IPS DF 6.9 (cell line): ENCODE measurements at places on chromosomes 6 and 20.

DNA sequence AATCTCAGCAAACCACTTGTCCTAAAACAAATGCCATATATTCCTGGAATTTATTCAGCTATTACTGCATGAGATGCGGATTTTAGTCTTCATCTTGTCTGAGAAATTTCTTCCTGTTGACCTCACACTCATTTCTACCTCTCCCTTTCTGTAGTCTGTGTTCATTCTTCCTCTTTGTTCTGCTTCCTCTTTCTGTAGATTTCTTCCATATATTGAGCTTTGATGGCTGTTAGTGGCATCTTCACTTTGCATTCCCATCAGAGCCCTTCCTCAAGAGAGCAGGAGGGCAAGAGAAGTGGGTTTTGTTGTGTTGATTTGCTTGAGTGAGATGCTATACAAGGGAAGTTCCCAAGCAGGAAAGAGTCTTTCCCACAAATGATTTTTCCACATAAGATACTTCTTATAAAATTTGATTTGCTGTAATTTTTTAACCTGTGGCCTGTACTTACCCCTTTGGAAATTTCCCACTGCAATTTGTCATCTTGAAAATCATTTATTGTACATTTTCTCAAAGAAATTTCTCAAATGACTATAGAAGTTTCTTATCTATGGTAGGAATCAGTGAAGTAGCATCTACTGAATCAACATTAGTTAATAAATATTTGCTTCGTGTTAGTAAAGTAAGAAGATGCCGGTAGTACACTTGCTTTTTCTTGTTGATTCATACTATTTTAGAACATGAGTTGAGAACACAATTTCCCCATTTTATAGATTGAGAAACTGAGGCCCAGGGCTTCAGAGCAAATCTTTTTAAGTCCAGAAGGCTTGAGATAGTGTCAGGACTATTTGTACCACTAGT lies 43.8 kb downstream of the MAP3K4 start:
- H3K27me3 ChIP-seq, result no peaks in the 10 kb centered on the region
- no peak overlapping the region for H3K27ac ChIP-seq
- H3K4me1 ChIP-seq, result peaks cover 2% of the 10 kb centered on the region; the same call in 1 of the 2 replicates
- no peak for DNase-seq
- no peak overlapping the region for H3K4me3 ChIP-seq
- H3K36me3 ChIP-seq, result no peaks in the 10 kb centered on the region

- no peak overlapping the region for H3K27ac ChIP-seq
- no peak for DNase-seq
- H3K4me3 ChIP-seq, result no peak overlapping the region
- H3K4me1 ChIP-seq, result no peaks in the 10 kb centered on the region
- H3K27me3 ChIP-seq, result no peaks in the 10 kb centered on the region
- H3K36me3 ChIP-seq, result no peaks in the 10 kb centered on the region
Observed at GRCh38 chr6:130848945-130849344, 21.7 kb downstream of the SMLR1 start.

DNA sequence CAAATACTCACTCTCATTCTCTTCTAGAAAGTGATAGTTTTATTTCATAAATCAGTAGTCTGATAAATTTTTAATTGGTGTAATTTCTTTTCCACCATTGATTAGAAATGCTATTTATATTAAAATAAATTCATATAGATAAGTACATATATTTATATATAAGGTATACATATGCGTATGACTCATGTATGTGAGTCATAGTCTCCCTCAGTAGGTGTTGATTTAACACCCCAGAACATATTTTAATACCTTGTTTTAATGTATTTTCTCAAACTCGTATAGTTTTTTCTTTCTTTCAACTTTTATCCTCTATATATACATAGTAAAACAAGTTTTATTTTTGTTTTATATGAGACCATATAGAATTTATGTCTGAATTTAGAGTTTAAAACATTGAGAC lies 130.4 kb downstream of the PLG start:
- no peaks in the 10 kb centered on the region for H3K27me3 ChIP-seq
- no peaks in the 10 kb centered on the region for H3K4me1 ChIP-seq
- H3K4me3 ChIP-seq, result no peak overlapping the region
- no peak overlapping the region for H3K27ac ChIP-seq
- DNase-seq, result no peak
- H3K36me3 ChIP-seq, result no peaks in the 10 kb centered on the region

DNA sequence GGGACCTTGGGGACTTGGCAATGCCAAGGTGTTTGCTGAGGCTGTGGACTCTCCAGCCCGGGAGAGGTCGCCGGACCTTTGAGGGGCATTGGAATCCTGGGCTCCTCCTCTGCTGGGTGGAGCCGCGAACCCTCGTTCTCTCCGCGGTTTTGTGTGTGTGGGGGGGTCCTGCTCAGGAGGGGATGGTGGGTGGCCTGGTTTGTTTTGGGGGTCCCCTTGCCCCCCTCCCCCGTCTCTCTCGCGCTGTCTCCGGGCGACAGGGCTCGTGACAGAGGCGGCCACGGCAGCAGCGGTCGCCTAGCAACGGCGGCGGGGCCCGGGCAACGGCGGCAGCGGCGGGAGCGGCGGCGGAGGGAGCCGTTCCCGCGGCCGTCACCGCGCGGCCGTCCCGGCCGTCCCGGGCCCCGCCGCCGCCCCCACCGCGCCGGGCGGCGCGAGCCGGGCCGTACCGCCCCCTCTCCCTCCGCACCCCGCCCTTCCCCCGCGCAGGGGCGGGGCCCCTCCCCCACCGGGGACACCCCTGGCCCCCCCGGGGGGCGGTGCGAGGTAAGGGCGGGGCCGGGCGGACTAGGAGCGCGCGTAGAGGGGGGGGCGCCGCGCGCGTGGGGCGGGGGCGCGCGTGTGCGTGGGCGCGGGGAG lies 7.8 kb downstream of the SYNGAP1 start:
- H3K36me3 ChIP-seq, result 0 out of 2 replicates have a peak, but pooled peaks cover 4% of the 10 kb centered on the region
- H3K4me3 ChIP-seq, result peak overlapping the region; percentile 68
- peaks cover 18% of the 10 kb centered on the region for H3K4me1 ChIP-seq
- H3K27ac ChIP-seq, result no peak overlapping the region
- H3K27me3 ChIP-seq, result no peaks in the 10 kb centered on the region

DNA sequence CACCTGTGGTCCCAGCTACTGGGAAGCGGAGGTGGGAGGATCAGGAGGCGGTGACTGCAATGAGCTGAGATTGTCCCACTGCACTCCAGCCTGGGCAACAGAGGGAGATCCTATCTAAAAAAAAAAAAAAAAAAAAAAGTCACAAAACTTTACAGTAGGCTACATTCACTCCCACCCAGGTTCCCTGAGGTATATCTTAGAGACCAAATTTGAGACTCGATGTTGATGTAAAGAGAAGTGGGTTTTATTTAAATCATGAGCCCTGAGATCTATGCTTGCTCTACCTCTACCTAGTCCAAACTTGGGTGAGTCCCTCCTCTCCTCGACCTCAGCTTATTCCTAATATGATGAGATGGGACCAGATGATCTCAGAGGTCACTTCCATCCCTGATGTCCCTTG lies 8.8 kb upstream of the DEF6 start:
- H3K4me3 ChIP-seq, result no peak overlapping the region
- H3K36me3 ChIP-seq, result peaks cover 19% of the 10 kb centered on the region

GRCh38 chr20:40970218-40970617 lies 58.4 kb upstream of the TOP1 start:
- no peak overlapping the region for H3K27ac ChIP-seq
- H3K36me3 ChIP-seq, result no peaks in the 10 kb centered on the region
- H3K4me1 ChIP-seq, result no peaks in the 10 kb centered on the region

- no peak overlapping the region for H3K4me3 ChIP-seq
- H3K27ac ChIP-seq, result no peak overlapping the region
- H3K4me1 ChIP-seq, result peaks cover 6% of the 10 kb centered on the region; the same call in 1 of the 2 replicates
Observed at GRCh38 chr6:21887231-21888185, 294.0 kb downstream of the SOX4 start.

GRCh38 chr6:48766349-48766748 lies 655.4 kb upstream of the PTCHD4 start:
- H3K4me3 ChIP-seq, result no peak overlapping the region
- no peak overlapping the region for H3K27ac ChIP-seq
- no peak for DNase-seq
- no peaks in the 10 kb centered on the region for H3K4me1 ChIP-seq

GRCh38 chr20:4791121-4791520 lies 69.4 kb downstream of the PRND start:
- no peaks in the 10 kb centered on the region for H3K27me3 ChIP-seq
- no peak overlapping the region for H3K27ac ChIP-seq
- no peak for DNase-seq
- H3K4me1 ChIP-seq, result no peaks in the 10 kb centered on the region
- H3K4me3 ChIP-seq, result no peak overlapping the region

DNA sequence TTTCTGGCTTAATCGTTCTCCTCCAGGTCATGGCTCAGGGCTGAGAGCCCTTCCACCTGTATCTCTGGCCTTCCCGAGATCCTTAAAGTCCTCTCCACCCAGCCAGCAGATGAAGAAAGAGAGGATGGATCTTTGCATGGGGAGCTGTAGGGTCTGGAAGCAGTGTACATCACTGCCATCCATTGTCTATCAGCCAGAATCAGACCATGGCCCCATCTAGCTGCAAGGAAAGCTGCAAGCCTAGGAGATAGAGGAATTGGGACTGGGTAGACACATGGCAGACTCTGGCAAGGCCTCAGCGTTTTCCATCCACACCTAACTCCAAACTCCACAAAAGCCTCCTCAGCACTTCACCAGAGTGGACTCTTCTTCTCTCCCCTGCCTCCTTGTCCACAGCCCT lies 113.8 kb upstream of the MAFB start:
- no peaks in the 10 kb centered on the region for H3K27me3 ChIP-seq
- H3K27ac ChIP-seq, result no peak overlapping the region
- no peak for DNase-seq
- no peaks in the 10 kb centered on the region for H3K36me3 ChIP-seq
- no peaks in the 10 kb centered on the region for H3K4me1 ChIP-seq

DNA sequence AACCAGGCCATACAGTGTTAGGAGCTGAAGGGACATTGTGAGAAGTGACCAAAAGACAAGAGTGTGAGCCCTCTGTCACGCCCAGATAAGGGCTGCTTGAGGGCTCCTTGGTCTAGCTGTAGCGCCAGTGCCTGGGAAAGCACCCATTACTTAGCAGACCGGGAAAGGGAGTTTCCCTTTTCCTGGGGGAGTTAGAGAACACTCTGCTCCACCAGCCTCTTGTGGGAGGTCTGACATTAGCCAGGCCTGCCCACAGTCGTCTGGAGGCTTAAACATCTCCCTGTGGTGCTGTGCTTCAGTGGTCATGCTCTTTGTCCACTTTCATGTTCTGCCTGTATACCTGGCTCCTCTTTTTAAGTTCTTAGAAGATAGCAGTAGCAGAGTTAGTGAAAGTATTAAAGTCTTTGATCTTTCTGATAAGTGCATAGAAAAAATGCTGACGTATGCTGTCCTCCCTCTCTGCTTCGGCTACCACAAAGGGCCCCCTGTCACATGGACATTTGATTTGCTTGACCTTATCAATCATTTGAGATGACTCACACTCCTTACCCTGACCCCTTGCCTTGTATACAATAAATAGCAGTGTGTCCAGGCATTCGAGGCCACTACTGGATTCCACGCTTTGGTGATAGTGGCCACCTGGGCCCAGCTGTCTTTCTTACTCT lies 201.5 kb upstream of the ECI2 start:
- no peak overlapping the region for H3K4me3 ChIP-seq
- DNase-seq, result no peak
- H3K27me3 ChIP-seq, result no peaks in the 10 kb centered on the region
- H3K27ac ChIP-seq, result no peak overlapping the region
- no peaks in the 10 kb centered on the region for H3K36me3 ChIP-seq

DNA sequence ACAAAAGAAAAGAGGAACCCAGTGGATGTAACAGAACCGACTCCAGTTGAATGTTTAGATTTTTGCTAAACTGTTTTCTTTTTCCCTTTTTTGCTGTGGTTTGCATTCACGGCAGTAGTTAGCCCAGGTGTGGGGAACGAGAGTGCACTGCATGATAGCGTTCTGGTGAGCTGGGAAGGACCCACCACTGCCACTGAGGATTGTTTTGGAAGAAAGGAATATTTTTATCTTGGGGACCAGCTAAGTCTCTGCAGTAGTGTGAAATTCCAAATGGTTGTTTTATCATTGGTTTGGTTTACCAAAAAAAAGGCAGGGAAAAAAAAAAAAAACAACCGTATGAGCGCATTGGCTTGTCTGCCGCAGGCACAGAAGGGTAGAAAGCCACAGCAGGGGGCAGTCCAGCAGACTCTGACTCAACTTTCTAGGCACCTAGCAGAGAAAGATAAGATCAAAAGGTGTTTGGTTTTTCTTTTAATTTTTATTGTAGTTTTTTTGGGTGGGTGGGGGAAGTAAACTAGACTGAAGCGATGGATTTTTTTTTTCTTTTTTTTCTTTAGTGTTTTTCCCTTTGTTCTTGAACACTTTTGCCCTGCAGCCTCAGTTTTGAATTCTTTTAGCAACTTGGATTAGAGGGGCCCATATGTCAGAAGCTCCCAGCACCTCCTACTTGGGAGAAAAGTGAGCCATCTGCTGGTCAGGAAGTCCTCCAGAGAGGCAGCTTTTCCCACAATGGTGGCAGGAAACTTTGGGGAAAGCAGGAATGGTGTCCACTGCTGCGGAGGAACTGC lies 13.5 kb upstream of the RAB5IF start:
- no peak for DNase-seq
- H3K27me3 ChIP-seq, result no peaks in the 10 kb centered on the region
- peaks cover 10% of the 10 kb centered on the region for H3K36me3 ChIP-seq
- no peaks in the 10 kb centered on the region; the same call in 1 of the 2 replicates for H3K4me1 ChIP-seq

DNA sequence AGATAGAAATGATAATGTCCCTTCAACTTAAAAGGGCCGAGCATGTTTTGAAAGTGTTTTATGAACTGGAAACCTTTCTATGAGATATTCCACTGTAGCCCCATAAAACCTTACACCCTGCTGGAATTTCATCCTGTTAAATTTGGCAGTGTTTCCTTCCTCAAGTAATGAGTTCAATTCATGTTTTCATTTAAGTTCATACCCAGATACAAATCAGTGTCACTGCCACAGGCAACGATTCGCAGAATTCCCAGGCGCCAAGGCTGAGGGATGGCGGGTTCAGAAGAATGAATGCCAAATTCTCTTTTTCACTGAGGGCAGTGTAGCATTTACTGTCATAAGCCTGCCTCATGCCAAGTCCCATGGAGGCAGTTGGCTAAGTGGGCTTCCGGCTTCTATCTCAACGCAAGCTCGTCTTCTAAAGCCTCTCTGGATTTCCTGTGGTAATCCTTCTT lies 511.8 kb upstream of the ID4 start:
- H3K27me3 ChIP-seq, result no peaks in the 10 kb centered on the region
- peaks cover 4% of the 10 kb centered on the region; the same call in 1 of the 2 replicates for H3K4me1 ChIP-seq
- H3K27ac ChIP-seq, result no peak overlapping the region
- no peak overlapping the region for H3K4me3 ChIP-seq
- no peak for DNase-seq

DNA sequence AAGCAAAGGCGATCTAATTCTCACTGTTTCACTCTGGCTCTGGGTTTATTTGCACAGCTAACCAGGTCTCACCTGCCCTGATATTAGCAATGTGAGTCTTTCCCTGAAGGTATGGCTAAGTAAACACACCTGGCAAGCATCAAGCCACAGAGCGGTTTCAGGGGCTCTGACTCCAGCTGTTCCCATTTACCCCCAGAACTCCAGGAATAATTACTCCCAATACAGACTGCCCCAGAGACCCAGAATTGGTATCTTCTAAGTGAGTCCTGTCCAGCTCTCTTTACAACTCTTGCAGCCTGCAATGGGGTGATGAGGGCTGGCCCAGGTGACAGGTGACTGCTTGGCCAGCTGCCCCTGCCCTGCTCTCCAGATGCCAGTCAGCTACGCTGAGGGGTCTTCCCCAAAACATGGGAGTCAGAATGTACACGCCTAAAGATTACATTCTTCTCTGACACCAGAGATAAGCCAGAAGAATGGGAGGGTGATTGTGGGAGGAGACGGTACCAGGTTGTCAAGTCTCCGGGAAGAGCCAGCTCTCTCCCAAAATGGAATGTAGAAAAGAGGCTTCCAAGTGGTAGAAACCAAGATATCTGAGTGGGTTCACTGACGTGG lies 4.9 kb upstream of the LRRN4 start:
- no peak overlapping the region for H3K27ac ChIP-seq
- no peak overlapping the region for H3K4me3 ChIP-seq
- H3K27me3 ChIP-seq, result no peaks in the 10 kb centered on the region; the same call in 1 of the 2 replicates
- no peak for DNase-seq
- H3K36me3 ChIP-seq, result no peaks in the 10 kb centered on the region
